ENCODE measurements at places on chromosomes 3 and 15.

GRCh38 chr3:63304421-63304820, 26.3 kb downstream of the SYNPR start:
- no peak for DNase-seq

DNA sequence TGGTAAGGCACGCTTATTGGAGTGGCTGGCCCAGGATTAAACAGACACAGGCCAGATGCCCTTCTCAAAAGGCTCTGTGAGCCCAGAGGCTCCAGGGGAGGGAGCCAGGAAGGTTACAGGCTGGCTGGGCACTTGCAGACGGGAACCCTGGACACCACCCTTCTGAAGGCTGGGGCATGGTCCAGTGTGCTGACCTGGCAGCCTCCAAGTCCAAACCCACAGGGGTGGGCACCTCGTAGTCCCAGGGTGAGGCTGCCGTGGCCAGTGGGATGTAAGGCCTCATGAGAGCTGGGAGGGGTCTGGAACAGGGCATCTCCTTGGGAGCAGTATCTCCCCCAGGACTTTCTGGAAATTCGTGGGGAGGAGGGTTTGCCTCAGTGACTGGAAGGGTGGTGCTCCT, 19.6 kb downstream of the EFCC1 start:
- DNase-seq = no peak

DNA sequence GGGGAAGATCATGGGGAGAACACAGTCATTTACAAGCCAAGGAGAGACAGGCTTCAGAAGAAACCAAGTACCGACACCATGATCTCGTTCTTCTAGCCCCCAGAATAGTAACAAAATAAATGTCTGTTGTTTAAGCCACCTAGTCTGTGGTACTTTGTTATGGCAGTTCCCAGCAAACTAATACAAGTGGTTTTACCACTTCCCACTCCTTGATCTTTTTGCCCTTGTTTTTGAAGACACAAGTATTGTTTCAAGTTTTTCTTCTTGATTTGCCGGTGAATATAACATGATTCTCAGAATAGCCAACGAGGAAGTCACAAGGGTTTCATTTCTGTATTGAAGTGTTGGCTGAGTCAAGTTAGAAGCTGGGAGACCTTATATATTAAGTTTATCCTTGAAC, 220.3 kb downstream of the SOX2 start:
- no peak for DNase-seq

DNA sequence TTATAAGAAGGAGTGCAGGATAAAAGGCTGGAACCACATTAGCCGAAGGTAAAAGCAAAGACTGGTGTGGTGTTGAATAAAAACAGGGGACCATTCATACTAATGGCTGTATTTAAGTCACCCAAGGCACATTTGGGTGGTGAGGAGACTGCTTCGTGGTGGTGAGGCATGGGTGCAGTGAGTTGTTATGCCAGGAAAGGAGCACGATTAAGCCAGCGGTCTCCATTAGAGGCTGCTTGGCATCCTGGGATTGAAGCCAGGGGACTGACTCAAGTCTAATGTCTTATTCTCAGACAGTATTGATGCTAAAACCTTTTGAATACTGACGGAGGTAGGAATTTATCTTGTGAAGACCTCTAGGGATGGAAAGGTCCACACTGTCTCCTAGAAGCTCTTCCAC, 21.9 kb downstream of the FEM1B start:
- no peak for DNase-seq

Measured in activated CD4-positive, alpha-beta T cell treated with anti-CD3 and anti-CD28 coated beads, Interleukin-2, Interleukin-4, amounts not matched to agents 100 ng/mL and 50 ng/mL, durations not matched to agents 16 hours and 8 hours (primary cell).